Vagina (tissue), 2 donors: ENCODE measurements at places on chromosomes 6 and 20.

DNA sequence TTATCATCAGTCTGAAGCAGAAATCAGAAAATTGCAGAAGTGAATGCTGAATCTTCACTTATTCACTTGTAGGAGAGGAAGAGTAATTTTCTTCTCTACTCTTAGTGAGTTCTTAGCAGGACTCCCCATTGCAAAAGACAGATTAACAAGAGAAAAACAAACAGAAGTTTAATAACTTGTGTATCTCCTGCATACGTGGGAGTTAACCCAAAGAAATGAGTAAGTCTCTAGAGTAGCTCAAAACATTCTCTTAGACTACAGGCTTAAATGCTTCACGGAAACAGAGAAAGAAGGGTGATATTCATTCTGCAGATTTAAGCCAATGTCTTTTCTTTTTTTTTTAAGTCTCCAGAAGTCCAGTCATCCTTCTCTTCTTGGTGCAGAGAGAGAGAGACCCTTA, 97.9 kb upstream of the TMEM181 start:
- DNase-seq, result no peak

DNA sequence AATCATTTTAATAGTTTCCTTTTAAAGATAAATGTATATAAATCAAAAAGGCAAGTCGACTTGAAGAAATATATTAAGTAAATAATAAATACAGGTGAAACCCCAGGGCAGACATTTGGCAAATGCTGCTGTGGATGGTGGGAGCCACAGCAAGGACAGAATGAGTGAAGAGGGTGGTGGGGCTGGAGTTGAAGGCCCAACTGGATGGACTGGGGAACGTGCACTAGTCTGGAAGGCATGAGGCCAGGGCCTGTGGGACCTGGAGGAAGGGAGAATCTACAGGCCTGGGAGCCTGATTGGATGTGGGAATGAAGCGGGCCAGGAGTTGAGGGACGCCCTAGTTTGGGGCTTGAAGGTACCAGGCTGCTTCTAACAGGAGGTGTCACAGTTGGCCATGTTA, 30.6 kb upstream of the BLCAP start:
- DNase-seq, result no peak

DNA sequence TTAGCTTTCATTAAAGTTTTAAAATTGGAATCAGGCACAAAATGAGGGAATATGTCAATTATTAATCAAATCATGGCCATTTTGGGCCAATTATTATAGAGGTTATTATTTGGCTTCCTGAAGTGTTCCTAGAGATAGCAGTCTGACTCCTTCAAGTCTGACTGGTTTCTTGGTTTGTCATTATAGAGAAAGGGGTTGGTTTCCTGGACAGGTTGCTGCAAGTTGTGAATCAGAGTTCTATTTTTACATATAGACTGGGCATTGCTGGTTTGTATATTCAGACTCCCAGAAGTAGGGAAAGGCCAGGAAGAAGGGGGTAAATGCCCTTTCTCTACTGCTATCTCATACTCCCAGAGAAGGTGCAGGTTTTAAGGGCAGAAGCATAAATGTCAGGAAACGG, 121.4 kb upstream of the CEP162 start:
- DNase-seq, result no peak

DNA sequence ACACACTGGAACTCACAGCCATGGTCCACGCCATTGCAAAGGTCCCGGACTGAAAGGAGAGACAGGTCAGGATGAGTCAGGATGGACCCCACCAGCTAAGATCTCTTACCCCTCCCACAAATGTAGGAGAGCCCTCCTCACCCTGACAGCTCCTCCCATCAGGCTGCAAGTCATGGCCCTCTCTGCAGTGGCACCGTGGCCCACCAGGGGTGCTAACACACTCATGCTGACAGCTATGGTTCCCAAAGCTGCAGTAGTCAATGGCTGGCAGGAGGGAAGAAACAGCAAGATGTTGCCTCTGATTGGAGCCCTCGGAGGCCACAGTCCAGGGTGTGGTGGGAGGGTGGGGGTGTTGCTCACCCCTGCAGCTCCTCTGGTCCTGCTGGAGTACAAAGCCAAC, 5.7 kb upstream of the RBPJL start:
- no peak for DNase-seq

GRCh38 chr20:34112600-34113101, 608 bp upstream of the EIF2S2 start:
- peak; percentile 92 for DNase-seq

DNA sequence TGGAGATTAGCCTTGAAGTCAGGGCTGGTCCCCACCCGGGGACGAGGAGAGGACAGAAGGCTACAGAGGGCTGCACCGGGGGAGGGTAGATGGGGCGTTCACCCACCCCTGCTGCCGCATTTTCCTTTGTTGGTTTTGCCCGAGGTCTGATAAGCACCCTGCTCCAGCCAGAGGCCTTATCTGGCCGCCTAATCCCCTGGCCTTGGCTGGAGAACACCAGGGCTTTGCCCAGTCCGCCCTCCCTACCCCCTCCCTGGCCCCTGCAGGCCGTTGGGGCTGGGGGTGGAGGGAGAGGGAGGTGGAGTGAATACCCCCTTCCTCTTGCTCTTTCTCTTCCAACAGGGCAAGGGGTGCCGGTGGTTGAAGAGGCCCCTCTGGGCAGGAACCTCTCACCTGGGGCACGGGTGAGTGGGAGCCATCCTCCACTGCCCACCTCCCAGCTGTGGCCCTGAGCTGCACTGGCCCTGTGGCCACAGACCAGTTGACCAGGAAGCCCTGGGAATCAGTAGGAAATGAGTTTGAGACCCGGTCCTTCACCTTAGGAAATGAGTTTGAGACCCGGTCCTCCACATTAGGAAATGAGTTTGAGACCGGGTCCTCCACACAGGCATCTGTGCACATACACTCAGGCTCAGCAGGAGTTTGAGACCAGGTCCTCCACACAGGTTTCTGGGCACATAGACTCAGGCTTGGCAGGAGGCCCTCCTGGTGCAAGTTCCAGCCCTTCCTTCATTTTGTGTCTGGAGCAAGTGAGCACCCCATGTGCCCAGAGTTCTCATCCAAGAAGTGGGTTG, 12.0 kb upstream of the GATA5 start:
- no peak for DNase-seq

GRCh38 chr6:129544892-129545612, 164.9 kb downstream of the ARHGAP18 start:
- DNase-seq, result no peak

- DNase-seq, result no peak
Observed at GRCh38 chr20:53870426-53871315, 199.7 kb downstream of the BCAS1 start.

GRCh38 chr6:33996120-33996475, 149.8 kb downstream of the GRM4 start:
- DNase-seq, result no peak

- no peak for DNase-seq
Observed at GRCh38 chr6:157885876-157886275, 62.8 kb downstream of the SNX9 start.

DNA sequence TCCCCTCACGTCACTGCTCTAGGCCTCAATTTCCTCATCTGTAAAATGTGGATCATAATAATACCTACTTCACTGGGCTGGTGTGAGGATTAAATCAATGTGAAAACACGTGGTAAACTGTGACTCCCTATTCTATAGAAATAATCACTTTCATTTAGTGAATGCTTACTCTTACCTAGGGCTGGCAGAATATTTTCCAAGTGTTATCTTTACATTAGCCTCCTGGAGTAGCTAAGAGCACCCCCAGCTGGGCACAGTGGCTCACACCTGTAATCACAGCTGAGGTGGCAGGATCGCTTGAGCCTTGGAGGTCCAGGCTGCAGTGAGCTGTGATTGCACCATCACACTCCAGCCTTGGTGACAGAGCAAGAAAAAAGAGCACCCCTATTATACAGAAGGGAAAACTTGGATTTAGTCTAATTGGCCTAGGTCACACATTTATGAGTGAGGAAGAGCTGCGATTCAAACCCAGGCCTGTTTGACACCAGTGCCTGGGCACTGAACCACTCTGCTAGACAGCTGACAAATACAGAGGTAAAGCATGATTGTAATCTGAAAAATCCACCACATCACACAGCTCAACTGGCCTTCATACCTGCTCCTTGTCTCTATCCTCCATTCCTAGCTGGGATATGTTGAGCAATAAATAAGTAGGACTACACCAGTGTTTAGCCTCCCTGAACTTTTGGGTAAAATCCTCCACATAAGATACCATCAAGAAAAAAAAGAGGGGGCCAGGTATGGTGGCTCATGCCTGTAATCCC, 1.4 kb upstream of the SNTA1 start:
- DNase-seq, result no peak

- no peak for DNase-seq
Observed at GRCh38 chr6:168996356-168996625, 257.4 kb downstream of the THBS2 start.

DNA sequence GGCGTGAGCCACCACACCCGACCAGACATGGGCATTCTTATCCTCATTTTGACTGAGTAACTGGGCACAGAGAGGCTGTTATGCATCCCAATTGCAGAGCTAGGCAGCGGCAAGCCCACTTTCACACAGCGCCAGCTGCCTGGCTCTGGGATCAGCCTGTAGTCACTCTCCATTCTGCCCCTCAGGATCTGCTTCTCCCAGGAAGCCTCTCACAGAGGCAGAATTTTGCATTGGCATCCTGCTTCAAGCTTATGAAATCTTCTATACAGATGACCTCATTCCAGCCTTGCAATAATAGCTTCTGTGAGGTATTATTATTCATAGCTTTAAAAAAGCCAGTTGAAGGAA, 37.0 kb upstream of the IER3 start:
- DNase-seq, result no peak

- DNase-seq, result no peak
Observed at GRCh38 chr6:123321020-123321419, 315.7 kb downstream of the TRDN start.

DNA sequence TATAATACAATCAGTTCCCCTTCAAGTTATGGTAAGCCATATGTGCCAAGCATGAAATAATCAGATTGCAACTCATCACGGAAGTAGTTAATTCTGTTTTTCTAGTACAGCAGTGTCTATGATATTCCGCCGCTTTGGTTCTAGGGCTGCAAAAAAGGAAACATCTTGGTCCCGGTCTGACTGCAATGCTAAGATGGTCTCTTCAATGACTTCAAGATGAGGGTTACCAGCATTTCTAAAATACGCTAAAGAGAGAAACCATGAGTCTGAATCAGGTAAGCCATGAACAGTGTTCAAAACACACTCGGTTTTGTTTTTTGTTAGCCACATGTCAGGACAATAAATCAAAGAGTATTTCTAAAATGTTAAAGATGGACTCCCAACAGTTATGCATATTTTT, 3.2 kb upstream of the ANKRD60 start:
- DNase-seq, result no peak

DNA sequence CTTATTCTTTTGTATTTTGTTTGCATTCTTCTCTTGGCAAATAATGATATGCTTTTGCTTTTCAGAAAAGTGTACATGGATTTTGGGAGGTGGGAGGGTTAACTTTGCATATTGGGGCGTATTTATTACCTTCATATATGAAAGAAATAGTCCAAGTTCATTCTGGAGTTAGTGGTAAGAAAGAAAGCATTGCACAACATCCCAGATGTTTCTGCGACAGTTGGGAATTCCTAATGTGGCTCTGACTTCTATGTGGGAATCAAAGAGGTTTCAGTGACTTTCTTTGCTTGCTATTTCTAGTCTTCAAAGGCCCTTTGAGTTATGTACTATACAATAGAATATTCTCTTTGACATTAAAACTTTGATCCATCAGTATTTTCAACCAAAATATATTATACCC, 78.1 kb downstream of the MMUT start:
- DNase-seq, result no peak
